ENCODE measurements at places on chromosomes 13 and 19.

GRCh38 chr13:67971291-67971690, 741.2 kb upstream of the PCDH9 start:
- no peak overlapping the region for H3K4me3 ChIP-seq
- H3K36me3 ChIP-seq: no peaks in the 10 kb centered on the region
- no peak for DNase-seq
- no peaks in the 10 kb centered on the region for H3K4me1 ChIP-seq
- no peaks in the 10 kb centered on the region for H3K27me3 ChIP-seq

- no peak overlapping the region for H3K27ac ChIP-seq
- H3K4me1 ChIP-seq: no peaks in the 10 kb centered on the region
- no peak for DNase-seq
- H3K36me3 ChIP-seq: no peaks in the 10 kb centered on the region
- no peaks in the 10 kb centered on the region for H3K27me3 ChIP-seq
Observed at GRCh38 chr13:66102864-66103263, 1127.3 kb downstream of the PCDH9 start.

- no peaks in the 10 kb centered on the region for H3K36me3 ChIP-seq
- no peak within 1 kb of the TSS for H3K27ac ChIP-seq
- H3K4me3 ChIP-seq: peak within 1 kb of the TSS; percentile 68
Observed at GRCh38 chr19:1285737-1286360, at the start of gene EFNA2. Gene EFNA2, plus strand, starts transcription at chr19:1285873. Its CDS starts 296 bp downstream, at chr19:1286169.

- no peaks in the 10 kb centered on the region for H3K36me3 ChIP-seq
- no peak for DNase-seq
- H3K27ac ChIP-seq: peak overlapping the region; percentile 98
- peaks cover 32% of the 10 kb centered on the region for H3K27me3 ChIP-seq
- H3K4me3 ChIP-seq: peak overlapping the region; percentile 92
- H3K4me1 ChIP-seq: peaks cover 66% of the 10 kb centered on the region
Observed at GRCh38 chr13:50127726-50128291, 112.6 kb downstream of the KCNRG start.
